ENCODE measurements at places on chromosomes 2 and 18.
A peak's percentile ranks its signal among the peaks of the same experiment; 100 is the strongest.

- no peak for DNase-seq
Measured at GRCh38 chr2:42360493-42360889, 526 bp downstream of the COX7A2L start.

DNA sequence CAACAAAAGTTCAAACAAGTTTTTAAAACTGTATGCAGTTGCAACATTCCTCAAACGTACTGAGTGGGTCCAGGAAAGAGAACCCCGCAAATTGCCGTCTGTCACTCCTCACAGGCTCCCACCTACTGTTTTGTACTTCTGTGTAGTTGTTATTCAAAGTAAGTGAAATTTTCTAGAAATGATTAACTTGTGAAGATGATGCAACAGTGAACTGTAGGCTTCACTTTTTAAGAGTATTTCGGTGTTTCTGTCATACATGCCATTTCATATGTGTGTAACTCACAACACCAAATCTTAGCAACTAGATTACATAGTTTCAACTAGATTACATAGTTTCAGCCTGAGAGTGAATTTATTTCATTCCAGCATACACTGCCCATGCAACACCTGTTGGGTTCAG is 226.0 kb upstream of the TANK start:
- no peak for DNase-seq

GRCh38 chr2:225462417-225462816 is 62.9 kb downstream of the NYAP2 start:
- DNase-seq = no peak

DNA sequence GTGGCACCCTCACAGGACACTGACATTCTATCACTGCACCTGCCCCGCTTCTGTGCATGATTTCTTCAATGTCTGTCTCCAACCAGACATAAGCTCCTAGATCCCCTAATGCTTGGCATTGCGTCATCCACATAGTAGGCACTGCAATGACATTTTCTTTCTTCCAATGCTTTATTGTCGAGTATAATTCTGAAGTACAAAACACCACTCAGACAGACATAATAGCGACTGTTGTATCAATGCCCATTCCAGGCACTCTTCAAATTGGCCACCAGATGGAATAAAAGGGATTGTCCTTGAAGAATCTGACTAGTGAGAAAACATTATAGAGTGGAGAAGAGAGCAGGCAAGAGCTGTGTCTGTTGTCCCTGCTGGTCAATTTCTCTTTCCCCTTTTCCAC is 89.0 kb downstream of the LPIN1 start:
- DNase-seq = peak; percentile 24

- DNase-seq = peak; percentile 15
Measured at GRCh38 chr2:67954093-67954748, 108.6 kb downstream of the C1D start.

GRCh38 chr2:117470311-117471095 is 344.0 kb upstream of the DDX18 start:
- peak; percentile 23 for DNase-seq

DNA sequence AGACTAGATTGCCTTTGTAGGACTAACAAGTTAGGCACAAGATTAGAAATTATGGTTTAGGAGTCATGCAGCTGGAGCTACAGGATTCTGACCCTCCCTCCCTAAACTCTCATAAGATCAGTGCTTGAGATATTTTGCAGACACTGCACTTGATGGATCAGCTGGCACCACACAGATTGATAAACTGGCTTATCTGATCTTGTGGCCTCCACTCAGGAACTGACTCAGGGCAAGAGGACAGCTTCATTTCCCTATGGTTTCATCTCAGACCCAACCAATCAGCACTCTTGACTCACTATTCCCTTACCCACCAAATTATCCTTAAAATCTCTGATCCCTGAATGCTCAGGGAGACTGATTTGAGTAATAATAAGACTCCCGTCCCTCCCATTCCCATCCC is 152.3 kb downstream of the DIS3L2 start:
- DNase-seq = no peak

DNA sequence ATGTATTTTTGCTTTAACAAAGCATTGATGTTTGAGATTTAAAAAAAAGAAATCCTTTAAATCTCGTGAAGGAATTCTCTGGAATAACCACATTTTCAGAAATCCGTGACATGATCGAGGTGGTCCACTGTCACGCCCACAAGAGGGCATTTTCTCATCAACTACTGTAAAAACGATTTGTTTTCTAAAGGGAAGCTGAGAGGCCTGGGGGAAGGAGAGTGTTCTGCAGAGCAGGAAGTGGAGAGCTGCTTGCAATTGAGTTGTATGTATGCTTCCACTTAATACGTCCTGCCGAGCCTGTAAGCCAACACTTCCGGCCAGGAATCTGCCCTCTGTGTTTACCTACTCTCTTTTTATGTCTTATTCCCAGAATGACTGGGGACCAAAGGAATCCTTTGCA is 19.4 kb downstream of the KLHL29 start:
- DNase-seq = peak; percentile 67

DNA sequence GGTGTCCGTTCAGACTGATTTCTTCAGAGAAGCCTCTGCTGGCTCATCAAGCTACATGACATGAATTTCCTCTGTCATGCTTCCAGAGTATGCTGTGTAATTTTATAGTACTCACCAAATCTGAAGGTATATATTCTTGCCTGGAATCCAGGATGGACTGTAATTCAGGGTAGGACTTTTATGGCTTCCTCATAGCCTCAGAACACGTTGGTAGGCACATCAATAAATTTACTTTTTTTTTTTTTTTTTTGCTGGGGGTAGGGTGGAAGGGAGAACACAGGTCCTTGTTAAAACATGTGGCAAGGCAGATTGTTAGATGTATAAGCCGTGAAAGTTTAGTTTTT is 34.4 kb downstream of the MTA3 start:
- no peak for DNase-seq

DNA sequence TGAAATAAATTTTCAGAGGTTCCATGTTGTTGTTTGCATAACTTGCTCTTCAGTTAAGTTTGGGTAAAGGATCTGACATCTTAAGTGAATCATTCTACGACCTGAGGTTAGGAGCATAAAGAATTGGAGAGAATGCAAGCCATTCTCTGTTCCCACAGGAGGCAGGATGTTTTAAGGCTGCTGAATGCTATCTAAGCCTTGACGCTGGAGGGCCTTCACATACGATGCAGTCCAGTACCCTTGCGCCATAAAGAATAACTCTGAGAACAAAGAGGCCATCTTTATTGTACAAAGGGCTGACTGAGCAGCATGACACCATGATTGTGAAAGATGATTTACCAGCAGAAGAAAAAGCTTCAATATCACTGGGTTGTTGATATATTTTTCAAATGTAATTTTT is 198.4 kb downstream of the NYAP2 start:
- DNase-seq = no peak

DNA sequence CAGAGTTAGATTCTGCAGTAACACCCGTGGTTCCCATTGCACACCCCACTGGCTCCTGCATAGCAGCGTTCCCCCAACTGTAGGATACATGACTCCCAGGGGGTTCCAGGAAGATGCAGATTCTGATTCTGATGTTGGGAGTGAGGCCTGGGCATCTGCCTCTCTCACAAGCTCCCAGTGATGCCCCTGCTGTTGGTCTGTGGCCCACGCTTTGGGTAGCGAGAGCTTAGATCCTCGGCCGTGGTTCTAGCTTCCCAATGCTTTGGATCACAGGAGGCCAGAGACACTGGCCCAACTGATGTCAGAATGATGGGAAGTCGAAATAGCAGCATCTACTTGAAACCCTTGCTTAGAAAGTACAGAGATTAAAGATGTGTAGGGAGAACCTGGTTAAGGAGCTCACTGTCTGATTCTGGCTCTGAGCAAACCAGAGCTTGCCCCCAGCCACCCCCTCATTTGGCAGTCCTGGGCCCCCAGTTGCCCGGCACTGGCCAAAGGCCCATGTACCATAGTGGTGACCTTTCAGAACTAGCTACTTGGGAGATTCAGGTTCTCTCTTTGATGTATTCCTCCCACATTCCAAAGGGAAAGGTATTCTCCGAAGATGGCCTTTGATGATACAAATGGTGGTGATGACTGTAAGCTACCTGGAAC is 197.5 kb downstream of the FAM210A start:
- no peak for DNase-seq
